HS-27A (cell line): ENCODE measurements at places on chromosomes 6 and 20.

DNA sequence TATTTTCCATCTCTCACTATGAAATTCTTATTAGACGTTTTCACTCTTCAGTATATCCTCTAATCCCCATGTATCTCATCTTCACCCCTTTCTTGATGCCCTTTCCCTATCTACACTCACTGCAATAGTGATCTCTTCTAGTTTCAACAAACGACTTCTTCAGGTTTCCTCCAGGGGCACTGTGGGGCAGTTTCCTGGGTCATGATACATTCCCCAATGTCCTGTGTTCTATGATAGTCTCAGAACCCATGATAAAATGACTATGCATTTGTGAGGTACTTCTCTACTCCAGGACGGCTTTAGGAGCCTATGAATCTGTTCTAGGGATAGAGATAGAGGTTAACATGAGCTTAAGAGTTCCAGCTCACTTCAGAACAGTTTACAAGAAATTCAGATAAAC, 183.3 kb downstream of the FOXC1 start:
- DNase-seq = no peak

DNA sequence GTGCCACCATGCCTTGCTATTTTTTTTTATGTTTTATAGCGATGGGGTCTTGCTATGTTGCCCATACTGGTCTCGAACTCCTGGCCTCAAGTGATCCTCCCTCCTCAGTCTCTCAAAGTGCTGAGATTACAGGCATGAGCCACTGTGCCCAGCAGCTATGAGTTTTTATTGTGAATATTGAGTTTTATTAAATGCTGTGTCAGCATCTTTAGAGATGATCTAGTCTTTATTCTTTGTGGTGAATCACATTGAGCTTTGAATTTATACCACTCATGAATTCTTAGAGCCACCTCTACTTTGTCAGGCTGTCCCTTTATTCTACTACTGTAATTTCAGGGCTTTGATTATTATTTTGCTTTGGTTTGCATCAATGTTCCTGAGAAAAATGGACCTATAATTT, 428.3 kb downstream of the BTBD3 start:
- no peak for DNase-seq

DNA sequence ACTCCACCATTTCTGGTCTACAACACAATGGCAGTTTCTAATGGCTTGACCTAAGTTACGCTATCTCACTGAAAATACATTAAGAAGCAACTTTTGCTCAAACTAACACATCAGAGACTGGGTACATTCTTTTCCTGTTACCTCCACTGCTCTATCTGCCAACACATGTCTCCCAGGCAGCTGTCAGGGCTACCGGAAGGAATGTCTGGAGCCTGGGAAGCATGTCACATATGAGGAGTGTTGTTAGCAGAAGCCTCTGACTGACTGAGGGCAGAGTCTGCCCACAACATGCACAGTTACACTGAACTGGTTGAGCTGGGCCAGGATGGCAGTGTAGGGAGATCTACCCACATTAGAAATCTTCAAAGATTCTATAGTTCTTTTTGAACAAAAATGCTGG, 264.5 kb downstream of the KIF16B start:
- no peak for DNase-seq

DNA sequence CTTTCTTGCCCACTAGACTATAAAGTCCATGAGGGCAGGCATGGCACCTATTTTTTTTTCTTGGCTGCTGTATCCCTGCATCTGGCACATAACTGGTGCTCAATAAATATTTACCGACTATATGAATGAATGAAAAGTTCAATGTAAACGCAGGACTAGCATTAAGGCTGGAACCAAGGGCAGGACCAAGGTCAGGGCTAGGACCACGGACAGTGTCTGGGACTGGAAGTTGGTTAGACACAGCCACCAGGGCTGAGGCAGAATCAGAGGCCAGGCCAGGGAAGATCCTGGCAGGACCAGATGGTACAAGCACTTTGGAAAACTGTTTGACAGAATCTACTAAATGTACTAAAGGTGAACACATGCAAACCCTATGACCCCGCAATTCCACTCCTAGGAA, 3.7 kb downstream of the TNXB start:
- no peak for DNase-seq

DNA sequence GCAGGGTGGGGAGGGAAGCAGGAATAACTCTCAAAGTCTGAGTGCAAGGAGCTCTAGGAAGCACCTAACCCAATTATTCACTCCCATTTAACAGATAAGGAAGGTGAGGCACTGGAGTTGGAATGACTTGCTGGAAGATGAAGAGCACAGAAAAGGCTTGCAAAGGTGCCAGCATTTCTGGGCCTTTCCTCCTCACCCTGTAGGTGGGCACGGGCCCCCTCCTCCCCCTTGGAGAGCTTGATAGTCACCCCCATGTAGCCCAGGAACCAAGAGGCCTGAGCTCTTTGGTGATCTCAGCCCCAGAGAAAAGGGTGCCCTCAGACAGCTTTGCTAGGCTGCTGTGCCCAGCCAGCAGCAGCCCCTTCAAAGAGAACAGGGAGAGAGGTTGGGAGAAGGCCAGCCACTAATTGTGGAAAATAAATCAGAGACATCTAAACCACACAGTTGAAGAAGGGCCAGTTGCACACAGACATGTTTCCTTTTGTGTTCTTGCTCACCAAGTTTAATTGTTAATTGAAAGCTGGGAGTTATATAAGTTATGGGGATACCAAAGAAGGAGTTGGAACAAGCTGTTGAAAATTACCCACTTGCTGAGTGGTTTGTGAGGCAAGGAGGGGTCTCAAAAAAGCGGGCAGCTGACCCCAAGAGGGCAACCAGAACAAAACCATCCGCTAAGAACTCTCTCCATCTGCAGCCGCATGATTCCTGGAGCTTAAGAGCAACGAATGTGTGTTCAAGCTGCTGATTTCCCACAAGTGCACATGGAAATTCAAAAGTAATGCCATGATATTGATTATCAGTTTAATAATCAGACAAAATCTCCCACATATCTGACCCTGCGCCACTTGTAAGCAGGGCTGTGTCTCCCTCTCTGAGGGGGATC, 77.0 kb downstream of the MRPL14 start:
- DNase-seq = no peak

DNA sequence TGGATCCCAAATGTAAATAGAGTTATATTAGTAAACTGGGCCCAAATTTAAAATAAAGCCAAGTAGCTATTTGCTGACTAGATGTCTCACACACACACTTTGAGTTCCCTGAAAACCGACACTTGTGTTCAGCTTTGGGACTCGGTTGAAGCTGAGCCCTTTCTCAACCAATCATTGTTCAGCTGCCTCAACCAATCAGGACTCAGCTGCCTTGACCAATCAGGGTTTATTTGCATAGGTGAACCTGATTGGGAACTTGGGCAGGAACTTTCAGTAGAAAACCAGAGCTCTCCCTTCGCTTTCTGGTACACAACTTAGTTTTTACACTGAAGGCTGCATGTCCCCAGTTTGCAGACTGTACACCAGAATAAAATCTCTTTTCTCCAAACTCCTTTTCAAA, 301.7 kb downstream of the FOXA2 start:
- DNase-seq = no peak

GRCh38 chr20:57476084-57476526, 48.8 kb downstream of the CTCFL start:
- no peak for DNase-seq

DNA sequence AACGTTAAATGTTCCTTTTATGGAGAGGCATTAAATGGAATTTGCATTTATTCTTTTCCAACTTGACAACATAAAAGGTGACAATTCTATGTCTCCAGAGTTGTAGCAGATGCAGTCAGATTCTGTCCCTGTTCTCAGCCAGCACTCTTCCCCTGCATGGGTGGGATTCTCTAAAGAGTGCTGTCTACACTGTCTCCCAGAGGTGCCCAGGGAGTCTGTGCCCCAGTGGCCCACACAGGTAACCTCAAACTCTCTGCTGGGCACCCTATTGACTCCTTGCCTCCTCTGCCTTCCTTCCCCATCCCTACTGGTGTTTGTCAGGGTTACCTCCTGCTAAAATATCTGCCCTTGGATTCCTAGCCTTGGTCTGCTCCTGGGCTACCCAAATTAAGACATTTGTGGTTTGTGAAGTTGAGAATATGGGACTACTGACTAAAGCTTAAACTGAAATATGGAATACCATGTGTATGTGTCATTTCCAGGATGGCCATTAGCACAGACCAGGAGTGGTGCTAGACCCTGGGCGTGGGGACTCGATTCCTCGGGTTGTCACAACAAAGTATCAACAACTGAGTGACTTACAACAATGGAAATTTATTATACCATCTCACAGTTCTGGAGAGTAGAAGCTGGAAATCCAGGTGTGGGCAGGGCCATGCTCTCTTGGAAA, 284.7 kb downstream of the CDH26 start:
- DNase-seq = peak; percentile 45

GRCh38 chr6:113512576-113512975, 344.6 kb upstream of the MARCKS start:
- DNase-seq = no peak

GRCh38 chr20:24102290-24102689, 113.7 kb upstream of the GGTLC1 start:
- no peak for DNase-seq

GRCh38 chr6:71056656-71057055, 99.8 kb upstream of the B3GAT2 start:
- no peak for DNase-seq

DNA sequence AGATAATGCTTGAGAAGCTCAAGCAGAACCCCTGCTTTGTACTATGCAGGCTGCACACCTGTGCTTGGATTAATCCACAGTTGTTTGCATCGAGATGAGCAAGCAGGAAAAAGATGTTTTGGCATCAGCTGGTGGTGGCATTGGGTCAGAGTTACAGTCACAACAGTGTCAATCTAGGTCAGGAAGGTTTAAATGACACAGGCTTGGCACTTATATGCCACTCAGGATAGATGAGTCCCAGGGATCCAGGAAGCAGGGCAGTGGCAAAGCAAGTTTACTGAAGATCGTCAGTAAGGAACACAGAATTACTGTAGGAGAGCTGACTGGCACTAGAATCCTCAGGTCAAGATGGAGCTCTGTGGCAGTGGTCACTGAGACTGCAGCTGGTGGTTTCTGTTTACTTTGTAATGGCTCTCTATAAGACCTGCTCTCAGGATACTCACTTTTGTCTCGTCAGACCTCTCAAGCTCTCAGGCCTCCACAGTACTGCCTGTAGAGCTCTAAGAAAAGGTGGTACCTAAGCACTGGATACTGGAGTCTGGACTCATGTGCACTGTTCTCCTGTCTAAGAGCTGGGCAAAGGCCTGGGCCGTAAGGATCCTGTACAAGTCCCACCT, 110.1 kb upstream of the HS3ST5 start:
- DNase-seq = no peak

GRCh38 chr20:61044499-61044898, 207.6 kb upstream of the CDH4 start:
- no peak for DNase-seq

GRCh38 chr20:38725931-38726803, 1.9 kb downstream of the SLC32A1 start:
- DNase-seq = no peak

DNA sequence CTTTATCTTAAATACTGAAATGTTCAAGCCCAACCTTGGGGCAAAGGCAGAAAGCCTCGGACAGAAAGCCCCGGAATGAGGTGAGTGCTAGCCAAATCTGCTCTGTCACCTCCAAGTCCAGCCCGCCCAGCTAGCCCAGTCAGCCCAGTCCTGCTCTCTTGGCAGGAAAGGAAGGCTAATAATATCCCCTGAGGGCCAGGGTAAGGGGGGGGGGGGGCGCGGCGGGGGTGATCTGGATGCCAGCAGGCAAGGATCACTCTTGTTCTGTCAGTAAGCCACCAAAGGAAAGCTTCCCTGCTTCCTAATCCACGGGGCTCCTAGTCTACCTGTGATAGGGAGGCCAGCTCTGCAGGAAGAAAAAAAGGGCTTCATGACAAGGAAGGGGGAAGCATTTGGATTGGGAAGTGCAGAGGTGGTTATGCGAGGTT, 1.1 kb downstream of the NDRG3 start:
- DNase-seq = no peak

DNA sequence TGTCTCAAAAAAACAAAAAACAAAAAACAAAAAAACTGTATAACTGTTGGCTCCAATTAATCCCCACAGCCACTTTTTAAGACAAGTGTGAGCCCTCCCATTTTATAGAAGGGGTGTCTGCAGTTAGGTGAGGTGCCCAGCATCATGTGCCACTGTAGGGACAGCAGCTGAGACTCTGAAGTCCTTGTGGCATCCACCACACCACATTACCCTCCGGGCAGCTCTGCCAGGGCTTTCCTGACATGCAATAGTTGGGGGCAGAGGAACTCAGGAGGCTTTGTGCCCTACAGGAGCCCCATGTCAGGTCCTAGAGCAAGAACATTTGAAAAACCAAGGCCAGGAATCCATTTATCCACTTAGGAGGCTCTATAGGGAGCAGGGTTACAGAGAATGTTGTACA, 17.3 kb downstream of the PKIG start:
- DNase-seq = no peak

GRCh38 chr6:108732091-108732870, 115.9 kb upstream of the ARMC2 start:
- DNase-seq = no peak

- no peak for DNase-seq
Observed at GRCh38 chr6:46789434-46790354, 3.5 kb upstream of the MEP1A start.

DNA sequence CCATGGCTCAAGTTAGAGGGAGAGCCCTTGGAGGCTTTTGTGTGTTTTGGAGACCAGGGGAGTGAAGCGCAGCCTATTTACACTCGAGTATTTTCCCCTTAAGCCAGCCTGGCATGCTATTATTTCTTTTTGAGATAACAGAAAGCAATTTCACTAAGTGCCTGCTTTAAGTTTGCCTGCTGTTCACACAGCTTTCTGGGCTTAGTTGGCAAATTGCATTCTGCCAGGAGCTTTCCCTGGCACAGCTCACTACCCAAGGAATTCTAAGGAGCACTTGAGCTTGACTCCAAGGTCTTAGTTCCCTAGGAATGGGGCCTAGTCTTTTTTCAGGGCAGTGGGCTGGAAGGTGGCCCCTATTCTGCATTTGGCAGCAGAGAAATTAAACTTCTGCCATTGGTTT, 19.0 kb upstream of the ASXL1 start:
- DNase-seq = no peak

DNA sequence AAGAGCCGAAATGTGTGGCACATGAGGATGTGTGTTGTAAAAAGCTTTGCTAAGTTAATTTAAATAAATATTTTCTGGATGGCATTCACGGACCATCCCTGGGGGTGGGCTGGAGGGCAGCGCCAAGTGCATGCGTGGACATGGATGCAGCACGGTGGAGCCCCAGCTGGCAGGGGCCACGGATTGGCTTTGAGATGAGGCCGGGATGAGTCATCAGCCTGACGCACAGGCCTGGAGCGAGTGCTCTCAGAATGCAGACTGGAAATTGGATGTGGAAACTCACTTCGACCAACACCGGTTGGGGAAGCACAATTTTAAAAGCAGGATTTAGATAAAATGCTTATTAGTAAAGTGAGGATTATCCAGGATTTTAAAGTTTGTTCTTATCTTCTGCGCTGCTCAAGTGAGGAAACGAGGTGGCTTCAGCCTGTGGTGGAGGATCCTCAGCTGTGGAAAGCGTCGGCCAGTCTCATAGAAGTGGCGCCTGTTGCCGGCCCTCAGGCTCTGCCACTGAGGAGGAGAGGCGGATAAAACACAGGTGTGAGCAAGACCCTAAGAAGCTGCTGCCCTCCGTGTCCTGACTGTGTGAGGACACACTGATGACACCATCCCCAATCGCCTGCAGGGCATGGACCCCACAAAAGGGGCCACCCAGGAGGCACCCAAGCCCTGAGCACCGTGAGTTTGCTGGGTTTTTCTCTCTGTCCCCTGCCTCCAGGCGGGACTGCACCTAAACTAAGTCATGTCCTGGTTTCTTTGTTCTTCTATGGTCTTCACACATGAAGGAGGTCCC, 279.7 kb downstream of the CDH4 start:
- DNase-seq = no peak

- no peak for DNase-seq
Observed at GRCh38 chr6:33490198-33490597, 35.8 kb downstream of the ZBTB9 start.
